ENCODE measurements at places on chromosomes 2 and 18. TPM values are rescaled to one million over a fixed set of nuclear protein-coding genes. Genes with fewer than 3 reads are reported as not detected.

Gene UGT1A7
- not detected for total RNA-seq

Gene ALK
- 0.90 TPM for total RNA-seq

Gene DLX1
- not detected for total RNA-seq

Gene GPATCH11
- 9.8 TPM for total RNA-seq

Gene ACVR1C
- total RNA-seq = 6.0 TPM

DNA sequence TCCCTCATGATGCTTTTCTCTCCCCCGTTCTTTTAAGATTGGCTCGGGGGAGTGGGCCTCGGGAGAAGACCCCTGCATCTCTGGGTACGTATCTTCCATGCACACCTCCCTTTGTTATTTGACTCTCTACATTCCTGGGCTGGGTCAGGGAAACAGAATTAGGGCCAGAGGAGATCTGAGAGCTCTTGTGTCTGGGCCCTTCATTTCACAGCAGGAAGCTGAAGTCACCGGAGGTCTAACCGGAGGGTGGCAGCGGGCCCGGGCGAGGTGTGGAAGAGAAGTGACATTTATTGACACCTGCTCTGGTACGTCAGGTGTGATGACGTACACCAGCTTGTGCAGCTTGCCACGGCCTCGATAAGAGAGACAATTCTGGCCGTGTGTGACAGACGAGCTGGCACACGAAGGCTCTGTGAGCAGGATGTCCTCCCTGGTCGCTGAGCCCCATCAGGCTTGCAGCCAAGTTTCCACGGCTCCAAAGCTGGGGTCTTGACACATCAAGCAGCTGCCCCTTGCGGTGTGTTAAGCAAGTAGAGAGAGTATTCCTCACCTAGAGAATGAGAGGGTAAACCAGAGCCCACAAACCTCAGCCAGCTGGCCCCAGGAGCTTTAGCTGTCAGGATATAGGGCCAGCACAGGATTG, 30.4 kb downstream of the TOGARAM2 start:
- DNase-seq = peak; percentile 11

- DNase-seq = no peak
These were observed 32.1 kb downstream of the SPC25 start for GRCh38 chr2:168858146-168858545.

GRCh38 chr2:222193328-222193983, 105.3 kb downstream of the PAX3 start:
- DNase-seq = no peak

- no peak for DNase-seq
These were observed 261.3 kb upstream of the NCKAP5 start for GRCh38 chr2:133829450-133830020.

- no peak for DNase-seq
These were observed 50.7 kb downstream of the DAPL1 start for GRCh38 chr2:158845859-158846258.

DNA sequence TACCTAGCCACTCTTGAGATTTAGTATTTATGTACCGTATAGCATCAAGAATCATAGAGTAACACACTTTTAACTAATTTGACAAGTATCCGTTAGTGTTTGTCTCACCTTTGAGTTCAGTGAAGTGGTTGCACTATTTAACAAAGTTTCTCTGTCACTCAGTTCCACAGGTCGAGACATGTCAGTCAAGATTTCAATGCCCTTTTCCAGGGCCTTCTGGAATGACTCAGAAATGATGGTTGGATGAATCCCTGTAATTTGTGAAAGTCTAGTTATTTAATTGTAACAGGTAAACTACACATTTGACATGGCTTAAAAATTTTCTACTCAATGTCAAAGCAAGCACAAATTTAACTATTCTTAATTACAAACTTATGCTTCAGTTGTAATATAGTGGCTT, 9.7 kb downstream of the CCT4 start:
- DNase-seq = no peak

GRCh38 chr18:74278983-74279382, 12.8 kb downstream of the CYB5A start:
- no peak for DNase-seq

Measured in tibial nerve (tissue), 4 donors.